ENCODE measurements at places on chromosomes 1 and 21. TPM values are rescaled to one million over a fixed set of nuclear protein-coding genes. Genes with fewer than 3 reads are reported as not detected.

Gene CYB561D1
- total RNA-seq, result 3.2 TPM

Gene OR6N1
- total RNA-seq, result not detected

Gene LY9
- not detected for total RNA-seq

Gene ISG20L2
- 7.4 TPM for total RNA-seq

Gene SIK1
- total RNA-seq, result 0.12 TPM

Gene PLA2G4A
- 17.4 TPM for total RNA-seq

Gene CASQ2
- total RNA-seq, result not detected

Gene KCNK2
- total RNA-seq, result not detected

Gene LIPI
- total RNA-seq, result not detected

Gene SLC44A3
- 6.1 TPM for total RNA-seq

Gene RSPO1
- 0.35 TPM for total RNA-seq
